ENCODE measurements at places on chromosomes 6 and 20.

- no peak for DNase-seq
Observed at GRCh38 chr20:46588532-46589511, 38.4 kb upstream of the OCSTAMP start.

- DNase-seq, result no peak
Observed at GRCh38 chr20:9032758-9033157, 36.1 kb upstream of the PLCB4 start.

DNA sequence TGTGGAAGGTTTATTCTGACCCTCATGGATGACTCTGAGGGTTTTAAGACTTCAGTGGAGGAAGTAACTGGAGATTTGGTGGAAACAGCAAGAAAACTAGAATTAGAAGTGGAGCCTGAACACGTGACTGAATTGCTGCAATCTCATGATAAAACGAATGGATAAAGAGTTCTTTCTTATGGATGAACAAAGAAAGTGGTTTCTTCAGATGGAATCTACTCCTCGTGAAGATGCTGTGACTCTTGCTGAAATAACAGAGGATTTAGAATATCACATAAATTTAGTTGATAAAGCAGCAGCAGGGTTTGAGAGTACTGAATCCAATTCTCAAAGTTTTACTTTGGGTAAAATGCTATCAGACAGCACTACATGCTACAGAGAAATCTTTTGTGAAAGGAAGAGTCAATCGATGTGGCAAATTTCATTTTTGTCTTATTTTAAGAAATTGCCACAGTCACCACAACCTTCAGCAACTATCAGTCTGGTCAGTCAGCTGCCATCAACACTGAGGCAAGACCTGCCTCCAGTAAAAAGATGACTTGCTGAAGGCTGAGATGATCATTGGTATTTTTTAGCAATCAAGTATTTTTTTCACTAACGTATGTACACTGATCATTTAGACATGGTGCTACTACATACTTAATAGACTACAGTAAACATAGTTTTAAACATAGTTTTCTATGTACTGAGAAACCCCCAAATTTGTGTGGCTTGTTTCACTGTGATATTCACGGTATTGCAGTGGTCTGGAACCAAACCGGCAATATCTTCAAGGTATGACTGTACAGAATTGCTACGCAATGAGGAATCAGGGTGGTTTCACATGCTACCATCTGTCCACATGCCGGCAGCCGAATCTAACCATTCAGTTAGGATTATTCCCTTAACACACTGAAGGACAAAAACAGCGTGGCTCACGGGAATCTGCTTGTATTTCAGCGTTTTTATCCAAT, 149.0 kb downstream of the MYB start:
- DNase-seq, result no peak

- no peak for DNase-seq
Observed at GRCh38 chr6:34695729-34696188, 808 bp downstream of the ILRUN start.
